ENCODE measurements at places on chromosomes 6 and 20. TPM values are rescaled to one million over a fixed set of nuclear protein-coding genes. Genes with fewer than 3 reads are reported as not detected.

Gene VNN1
- polyA plus RNA-seq: 0.03 TPM

Gene ARFGEF3
- polyA plus RNA-seq: 0.15 TPM

Gene MYLK2
- polyA plus RNA-seq: 0.36 TPM

Gene DEFB124
- polyA plus RNA-seq: not detected

Gene SIRPA
- polyA plus RNA-seq: 21.6 TPM

Gene MCHR2
- not detected for polyA plus RNA-seq

Gene IL17F
- not detected for polyA plus RNA-seq

DNA sequence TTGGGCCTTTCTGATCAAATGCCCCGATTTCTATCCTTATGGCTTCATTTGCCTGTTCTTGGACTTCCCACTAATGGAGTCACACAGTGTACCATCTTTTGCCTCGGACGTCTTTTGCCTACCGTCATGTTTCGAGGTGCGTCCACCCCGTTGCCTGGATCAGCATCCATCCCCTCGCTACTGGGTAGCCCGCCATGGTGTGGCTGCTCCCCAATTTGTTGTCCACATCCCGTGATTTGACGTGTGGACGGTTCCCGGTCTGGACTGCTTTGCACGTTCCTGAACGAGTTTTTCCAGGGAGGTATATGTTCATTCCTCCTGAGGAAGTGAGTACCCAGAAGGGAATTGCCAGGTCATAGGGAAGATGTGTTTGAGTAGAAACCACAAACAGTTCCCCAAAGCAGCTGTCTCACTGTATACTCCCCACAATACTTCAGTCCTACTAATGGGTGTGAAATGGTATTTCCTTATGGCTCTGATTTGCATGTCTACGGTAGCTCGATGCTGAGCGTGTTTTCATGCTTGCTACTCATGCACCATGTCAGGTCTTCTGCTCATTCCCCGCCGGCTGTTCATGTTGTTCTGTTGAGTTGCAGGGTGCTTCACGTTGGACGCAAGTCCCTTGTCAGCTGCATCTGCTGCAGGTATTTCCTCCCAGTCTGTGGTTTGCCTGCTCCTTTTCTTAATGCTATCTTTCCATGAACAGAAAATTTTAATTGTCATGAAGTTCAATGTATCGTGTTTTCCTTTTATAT is 86.8 kb upstream of the AFDN start:
- DNase-seq: no peak

GRCh38 chr20:64080013-64080812 is at the start of gene OPRL1:
Gene OPRL1, plus strand, starts transcription at chr20:64080082. Its CDS starts 12,639 bp downstream, at chr20:64092721.
- DNase-seq: no peak

GRCh38 chr6:129662980-129663431 is 47.0 kb downstream of the ARHGAP18 start:
- DNase-seq: no peak

DNA sequence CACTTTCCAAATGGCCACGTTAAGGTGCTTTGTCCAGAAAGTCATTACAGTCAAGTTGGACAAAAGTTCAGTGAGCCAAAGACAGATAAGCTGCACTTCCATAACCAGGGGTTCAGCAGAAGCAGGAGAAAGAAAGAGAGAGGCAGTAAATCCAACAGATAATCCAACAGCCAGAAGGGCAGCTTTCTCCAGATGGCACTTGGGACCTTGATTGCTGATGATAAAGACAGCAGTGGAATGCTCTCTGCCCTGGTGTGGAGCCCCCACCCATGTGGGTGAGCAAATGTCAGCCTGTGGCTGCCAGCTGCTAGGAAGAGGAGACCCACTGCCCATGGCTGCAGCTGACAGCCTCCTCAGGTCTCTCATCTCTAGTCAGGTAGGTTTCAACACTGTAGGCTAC is 18.7 kb upstream of the NRSN1 start:
- no peak for DNase-seq

GRCh38 chr6:80148220-80148619 is 41.7 kb downstream of the BCKDHB start:
- no peak for DNase-seq

DNA sequence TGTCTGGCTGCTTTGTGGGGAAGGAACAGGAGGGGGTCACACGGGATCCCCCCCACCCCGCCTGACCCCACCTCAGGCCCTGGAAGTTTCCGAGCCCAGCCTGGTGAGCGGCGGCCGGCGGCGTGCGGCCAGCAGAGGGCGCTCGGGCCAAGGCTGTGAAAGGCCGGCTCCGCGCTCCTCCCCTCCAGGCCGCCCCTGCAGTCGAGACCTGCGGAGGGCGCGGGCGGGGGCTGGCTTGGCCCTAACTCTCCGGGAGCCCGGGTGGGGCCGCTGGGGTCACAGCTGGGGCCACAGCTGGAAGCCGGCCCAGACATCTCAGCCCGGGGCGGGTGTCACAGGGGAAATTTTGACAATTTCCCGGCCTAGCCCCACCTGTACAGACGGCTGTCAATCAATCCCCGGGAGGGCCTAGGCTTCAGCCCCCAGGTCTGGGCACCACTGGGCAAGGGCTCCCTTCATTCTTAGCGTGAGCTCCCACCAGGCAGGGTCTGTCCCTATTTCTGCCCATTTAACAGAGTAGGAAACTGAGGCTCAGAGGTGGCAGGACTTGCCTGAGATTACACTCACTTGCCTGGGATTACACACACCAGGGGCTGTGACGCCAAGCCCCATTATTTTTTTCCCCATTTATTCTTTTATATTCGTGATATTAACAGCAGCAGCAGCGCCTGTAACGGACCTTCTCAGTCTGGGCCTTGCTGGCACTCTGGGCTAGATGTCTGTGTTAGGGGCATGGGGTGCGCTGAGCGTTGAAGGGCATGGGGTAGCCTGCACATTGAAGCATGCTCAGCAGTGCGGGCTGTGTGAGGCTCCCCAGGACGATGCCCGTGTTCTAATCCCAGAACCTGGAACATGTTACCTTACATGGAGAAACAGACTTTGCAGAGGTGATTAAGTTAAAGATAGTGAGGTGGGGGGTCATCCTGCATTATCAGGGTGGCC is 23.0 kb downstream of the ZBP1 start:
- peak; percentile 75 for DNase-seq

GRCh38 chr20:64084685-64085152 is 521 bp upstream of the LKAAEAR1 start:
- DNase-seq: no peak

GRCh38 chr20:32205110-32205842 is 2.3 kb downstream of the PLAGL2 start:
- DNase-seq: no peak

GRCh38 chr20:36507746-36508145 is 33.6 kb upstream of the MYL9 start:
- DNase-seq: no peak

DNA sequence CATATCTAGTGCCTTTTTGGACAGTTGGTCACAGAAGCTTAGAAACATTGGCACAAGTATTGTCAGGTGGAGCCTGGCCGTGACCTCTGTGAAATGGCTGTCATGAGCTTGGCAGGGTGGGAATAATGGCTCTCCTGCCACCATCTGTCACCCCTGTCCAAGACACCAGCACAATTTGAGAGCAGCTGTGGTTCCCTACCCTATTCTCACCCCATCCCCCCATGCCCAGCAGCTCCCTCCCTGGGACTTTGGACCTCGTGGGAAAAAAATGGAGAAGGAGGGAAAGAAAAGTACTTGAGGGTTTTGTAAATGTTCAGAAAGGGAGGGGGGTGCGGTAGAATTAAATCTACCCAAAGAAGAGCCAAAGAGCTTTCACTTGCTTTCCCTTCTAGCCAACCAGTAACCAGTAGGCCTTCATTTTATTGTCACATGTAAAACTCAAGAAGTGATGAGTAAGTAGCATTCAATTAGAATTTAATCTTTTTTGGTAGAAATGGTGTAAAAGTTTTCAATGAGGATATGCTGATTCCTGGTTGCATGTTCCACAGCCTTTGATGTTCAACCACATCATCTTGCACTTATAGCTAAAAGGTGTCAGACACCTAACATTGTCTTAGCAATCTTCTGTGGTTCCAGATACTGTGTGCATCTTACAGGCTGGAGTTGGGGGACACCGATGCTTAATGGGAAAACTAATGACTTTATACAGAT is 263.5 kb upstream of the TAB2 start:
- DNase-seq: no peak

Data from A549 (cell line).